ENCODE measurements at places on chromosomes 2 and 18. TPM values are rescaled to one million over a fixed set of nuclear protein-coding genes. Genes with fewer than 3 reads are reported as not detected.

The PSTPIP2 gene
- 4.6 TPM for total RNA-seq

The SCG2 gene
- 6.3 TPM for total RNA-seq

DNA sequence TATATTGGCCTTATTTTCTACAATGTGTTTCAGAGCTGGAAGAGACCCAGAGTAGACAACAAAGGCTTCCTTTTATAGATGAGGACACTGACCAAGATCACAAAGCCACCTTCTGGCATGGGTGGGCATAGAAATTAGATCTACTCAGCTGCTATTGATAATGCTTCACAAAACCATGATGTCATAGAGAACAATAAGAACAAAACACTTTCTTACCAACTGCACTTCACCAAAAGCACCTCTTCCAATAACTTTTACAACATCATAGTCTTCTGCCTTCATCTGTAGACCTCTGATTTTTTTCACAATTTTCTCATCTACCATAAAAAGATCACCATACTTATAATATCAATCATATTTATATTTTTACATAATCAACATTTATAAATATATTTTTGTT is 58.1 kb downstream of the ROCK2 start:
- no peak for DNase-seq

- DNase-seq = no peak
These were observed 17.4 kb downstream of the OSBPL1A start for GRCh38 chr18:24380163-24380747.

GRCh38 chr2:100411841-100412292 is 5.6 kb downstream of the CHST10 start:
- DNase-seq = no peak

The LINC00305 gene
- not detected for total RNA-seq

The MYL12B gene
- total RNA-seq = 194 TPM

- no peak for DNase-seq
These were observed 815.1 kb upstream of the RAB6C start for GRCh38 chr2:129164220-129164949.

- DNase-seq = no peak
These were observed 49.3 kb downstream of the OLA1 start for GRCh38 chr2:174198846-174199564.

The DNAJC5G gene
- total RNA-seq = not detected

DNA sequence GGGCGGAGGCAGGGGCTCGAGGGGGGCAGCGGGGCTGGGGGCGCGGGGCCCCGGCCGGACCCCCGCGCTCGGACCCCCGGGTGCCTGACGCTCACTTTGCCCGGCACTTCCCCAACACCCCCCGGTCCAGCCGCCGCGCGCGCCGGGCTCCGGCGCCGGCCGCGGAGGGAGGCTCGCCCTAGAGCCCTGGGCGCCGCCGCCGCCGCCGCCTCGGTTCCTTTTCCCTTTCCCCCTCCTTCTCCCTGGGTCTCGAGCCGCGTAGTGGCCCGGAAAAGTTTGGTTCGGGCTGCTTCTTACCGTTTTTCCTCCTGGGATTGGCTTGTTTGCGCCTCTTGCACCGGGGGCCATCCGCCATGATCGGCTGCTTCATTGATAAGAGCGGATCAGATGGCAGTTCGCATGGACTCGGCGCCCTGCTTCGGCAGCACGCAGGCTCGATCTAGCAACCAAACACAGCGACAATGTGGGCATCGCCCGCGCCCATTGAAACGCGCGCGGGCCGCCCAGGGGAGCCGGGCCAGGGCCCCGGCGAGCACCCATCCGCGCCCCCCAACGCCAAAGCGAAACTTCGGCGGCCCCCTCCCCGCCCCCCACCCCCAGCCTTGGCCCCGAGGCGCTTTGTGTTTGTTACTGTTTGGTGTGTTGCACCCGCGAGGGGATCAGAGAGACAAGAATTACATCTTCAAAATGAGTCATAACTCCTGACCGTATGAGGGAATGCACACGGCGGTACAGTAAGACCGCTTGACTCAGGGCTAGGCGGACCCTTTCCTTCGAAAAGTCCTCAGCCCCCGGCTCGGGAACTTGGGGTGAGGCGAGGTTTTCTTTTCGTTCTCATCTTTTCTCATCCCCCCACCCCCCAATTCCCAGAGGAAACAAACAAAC is 2.7 kb downstream of the ZEB2 start:
- peak; percentile 63 for DNase-seq

The UPP2 gene
- 0.17 TPM for total RNA-seq

DNA sequence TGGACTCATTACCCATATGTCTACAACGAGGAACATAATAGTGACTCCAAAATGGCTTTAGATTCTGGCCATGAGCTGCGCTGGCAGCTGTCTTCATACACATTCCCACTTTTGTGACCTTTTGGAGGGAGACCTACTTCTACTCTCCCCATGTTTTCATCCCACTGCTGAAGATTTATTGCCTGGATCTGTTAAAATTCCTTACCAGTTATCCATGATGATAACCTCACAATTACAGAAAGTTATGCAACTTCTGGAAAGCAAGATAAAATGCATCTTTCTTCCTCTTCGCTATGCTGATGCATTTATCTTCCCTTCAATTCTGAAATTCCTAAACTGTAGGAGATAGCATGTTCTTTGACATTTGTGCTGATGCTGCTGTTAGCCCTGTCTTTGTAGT is 855.3 kb downstream of the SLC4A3 start:
- no peak for DNase-seq

GRCh38 chr2:64524604-64525316 is 632 bp downstream of the AFTPH start:
- DNase-seq = no peak

DNA sequence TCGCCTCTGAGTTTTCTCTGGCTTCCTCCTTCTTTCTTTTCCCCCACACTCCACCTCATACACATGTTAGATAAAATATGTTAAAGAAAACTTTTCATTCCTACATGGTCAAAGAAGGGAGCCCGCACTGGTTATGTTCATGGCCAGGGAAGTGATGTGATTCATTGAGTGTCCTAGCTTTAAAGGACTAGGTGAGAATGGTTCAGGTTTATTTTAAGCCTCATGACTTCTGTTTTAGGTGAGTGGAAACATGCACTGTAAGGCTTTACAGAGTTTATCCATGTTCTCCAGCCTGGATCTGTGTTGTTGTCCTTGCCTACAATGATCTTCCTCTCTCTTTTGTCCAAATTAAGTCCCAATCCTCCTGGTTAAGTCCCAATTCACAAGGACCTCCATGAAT is 56.5 kb downstream of the RASGRP3 start:
- no peak for DNase-seq

The CCDC121 gene
- 3.2 TPM for total RNA-seq

- no peak for DNase-seq
These were observed 9.1 kb downstream of the ASAP2 start for GRCh38 chr2:9215680-9216079.

The IL1B gene
- 2.7 TPM for total RNA-seq

The LYPD6 gene
- total RNA-seq = 2.1 TPM

The C18orf54 gene
- total RNA-seq = 1.4 TPM

- no peak for DNase-seq
These were observed 35.0 kb downstream of the EPB41L3 start for GRCh38 chr18:5508821-5509220.

DNA sequence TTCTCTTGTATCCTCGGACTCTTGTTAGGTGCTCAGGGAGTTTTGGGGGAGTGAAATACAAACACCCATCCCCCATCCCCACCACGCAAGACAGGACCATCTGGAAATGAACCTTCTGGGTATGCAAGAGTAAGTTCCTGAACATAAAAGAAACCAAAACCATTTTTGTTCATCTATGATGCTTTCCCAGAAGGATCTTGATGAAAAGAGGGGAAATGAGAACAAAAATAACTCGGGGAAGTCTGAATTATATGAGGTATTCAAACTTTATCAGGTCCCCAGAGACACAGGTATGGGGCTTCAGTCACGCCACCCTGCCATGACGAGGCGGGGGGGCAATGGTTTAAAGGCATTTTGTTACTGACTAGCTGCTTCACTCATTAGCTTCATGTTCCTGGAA is 68.6 kb upstream of the DNMT3A start:
- DNase-seq = no peak

The B3GNT7 gene
- total RNA-seq = 30.3 TPM

- no peak for DNase-seq
These were observed 98.3 kb downstream of the KLF7 start for GRCh38 chr2:207067473-207067872.

GRCh38 chr2:215082446-215082845 is 56.0 kb downstream of the ABCA12 start:
- no peak for DNase-seq

DNA sequence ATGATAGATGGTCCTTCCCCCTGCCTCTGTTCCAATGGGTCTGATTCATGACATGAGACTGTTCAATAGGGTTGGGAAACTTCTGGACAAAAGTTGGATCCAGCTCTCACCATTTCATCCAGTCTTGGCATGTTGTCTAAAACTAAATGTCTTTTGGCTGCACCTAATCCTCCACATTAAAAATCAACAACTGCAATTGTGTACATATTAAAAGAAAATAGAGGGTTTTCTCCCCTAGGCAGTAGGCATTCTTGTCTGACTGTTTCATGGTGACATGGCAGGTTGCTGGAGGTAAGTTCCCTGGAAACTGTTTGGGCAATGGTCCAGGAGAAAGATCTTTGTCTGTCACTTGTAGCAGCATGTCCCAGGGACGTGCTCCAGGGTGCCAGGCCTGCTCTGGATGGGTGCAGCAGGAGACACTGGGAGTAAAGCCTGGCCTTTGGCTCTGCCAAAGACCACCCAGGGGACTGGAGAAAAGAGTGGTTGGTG is 135.8 kb downstream of the TCF4 start:
- no peak for DNase-seq

DNA sequence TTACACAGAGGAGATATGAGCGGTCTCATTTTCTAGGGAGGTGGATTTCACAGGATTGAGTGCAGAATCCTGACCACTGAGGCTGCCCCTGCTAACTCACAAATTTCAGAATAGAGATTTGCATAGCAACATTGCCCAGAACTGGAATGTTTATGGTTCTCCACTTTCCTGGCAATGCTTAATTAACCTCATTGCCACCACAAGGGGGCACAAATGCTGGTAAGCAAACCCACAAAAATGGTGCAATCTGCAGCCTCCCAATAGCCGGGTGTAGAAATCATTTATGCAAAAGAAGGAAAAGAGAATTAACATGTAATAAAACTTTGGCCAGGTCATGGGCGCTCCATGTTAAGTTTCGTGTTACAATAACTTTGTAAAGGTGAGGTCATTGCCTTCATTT is 112.4 kb downstream of the CYRIA start:
- DNase-seq = no peak

DNA sequence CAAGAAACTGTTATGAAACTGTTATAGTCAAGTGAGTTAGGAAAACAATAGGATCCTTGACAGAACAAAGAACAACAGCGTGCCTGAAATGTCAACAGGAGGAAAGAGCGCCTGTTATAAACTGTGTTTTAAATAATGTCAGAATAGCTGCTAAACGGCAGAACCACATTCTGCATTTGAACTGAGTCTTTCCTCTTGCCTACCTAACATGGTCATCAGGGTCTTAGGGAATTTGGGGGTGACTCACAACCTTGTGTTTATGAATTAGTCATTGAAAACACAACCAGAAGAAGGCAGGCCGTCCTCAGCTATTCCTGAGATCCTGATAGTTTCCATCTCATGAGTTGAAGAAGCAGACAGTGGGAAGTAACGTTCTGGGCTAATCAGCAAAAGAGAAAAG is 222.0 kb upstream of the FN1 start:
- peak; percentile 25 for DNase-seq

The SLC40A1 gene
- total RNA-seq = 365 TPM

DNA sequence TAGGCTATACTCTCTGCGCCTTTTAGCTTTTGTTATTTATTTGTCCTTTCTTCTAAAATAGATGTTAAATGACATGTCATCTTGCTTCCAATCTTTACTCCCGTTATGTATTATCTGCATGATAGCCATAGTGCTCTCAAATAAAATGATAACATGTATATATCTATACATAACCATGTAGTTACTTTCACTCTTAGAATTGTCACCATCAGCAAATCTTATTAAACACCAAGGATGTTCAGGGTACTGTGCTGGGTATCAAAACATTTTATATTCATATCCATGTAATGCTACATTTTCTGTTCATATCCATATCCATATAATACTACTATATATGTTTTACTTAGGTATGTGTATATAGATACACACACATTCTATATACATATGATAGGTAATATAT is 176.4 kb upstream of the CHST9 start:
- no peak for DNase-seq

GRCh38 chr2:144747571-144747970 is 227.7 kb upstream of the ZEB2 start:
- DNase-seq = no peak

DNA sequence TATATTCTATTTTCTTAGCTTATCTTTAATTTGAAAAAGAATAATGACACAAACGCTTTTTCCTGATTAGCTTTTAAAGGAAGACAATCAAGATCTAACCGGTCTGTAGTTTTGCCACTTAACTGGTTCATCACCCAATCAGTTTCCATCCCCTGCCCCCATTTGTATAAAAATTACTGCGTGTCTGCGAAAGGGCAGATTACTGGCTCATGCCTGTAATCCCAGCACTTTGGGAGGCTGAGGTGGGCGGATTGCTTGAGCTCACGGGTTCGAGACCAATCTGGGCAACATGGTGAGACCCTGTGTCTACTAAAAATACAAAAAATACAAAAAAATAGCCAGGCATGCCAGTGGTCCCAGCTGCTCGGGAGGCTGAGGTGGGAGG is 2.4 kb downstream of the CEBPZOS start:
- no peak for DNase-seq

DNA sequence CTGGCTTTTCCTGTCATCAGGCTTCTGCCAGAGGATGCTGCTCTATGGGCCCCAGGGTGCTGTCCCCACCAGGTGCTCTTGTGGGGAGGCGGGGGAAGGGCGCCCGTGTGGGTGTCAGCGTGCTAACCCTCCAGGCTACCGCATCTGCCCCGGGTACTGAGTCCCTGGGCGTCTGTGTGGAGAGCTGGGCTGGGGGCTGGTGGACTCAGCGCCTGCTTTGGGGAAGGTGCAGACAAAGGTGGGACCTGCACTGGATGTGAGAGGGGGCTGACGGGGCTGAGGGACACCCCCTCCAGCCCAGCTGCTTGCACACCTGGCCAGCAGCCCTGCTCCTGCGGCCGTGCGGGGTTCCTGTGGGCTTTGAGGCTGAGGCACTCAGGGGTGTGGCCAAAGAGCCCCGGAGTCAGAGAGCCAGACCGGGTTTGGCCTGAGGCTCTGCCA is 120.7 kb upstream of the PXDN start:
- DNase-seq = no peak

- no peak for DNase-seq
These were observed 121.2 kb downstream of the LYPD6 start for GRCh38 chr2:149451417-149452165.

The CHRND gene
- 0.40 TPM for total RNA-seq
